Activated CD4-positive, CD25-positive, alpha-beta regulatory T cell treated with anti-CD3 and anti-CD28 coated beads, Interleukin-2, amount 50 U/mL, for 24 hours (primary cell): ENCODE measurements at places on chromosomes 1 and 21.
A peak's percentile ranks its signal among the peaks of the same experiment; 100 is the strongest.

GRCh38 chr1:27928216-27928954 lies 6.4 kb upstream of the SMPDL3B start:
- no peak for ATAC-seq

DNA sequence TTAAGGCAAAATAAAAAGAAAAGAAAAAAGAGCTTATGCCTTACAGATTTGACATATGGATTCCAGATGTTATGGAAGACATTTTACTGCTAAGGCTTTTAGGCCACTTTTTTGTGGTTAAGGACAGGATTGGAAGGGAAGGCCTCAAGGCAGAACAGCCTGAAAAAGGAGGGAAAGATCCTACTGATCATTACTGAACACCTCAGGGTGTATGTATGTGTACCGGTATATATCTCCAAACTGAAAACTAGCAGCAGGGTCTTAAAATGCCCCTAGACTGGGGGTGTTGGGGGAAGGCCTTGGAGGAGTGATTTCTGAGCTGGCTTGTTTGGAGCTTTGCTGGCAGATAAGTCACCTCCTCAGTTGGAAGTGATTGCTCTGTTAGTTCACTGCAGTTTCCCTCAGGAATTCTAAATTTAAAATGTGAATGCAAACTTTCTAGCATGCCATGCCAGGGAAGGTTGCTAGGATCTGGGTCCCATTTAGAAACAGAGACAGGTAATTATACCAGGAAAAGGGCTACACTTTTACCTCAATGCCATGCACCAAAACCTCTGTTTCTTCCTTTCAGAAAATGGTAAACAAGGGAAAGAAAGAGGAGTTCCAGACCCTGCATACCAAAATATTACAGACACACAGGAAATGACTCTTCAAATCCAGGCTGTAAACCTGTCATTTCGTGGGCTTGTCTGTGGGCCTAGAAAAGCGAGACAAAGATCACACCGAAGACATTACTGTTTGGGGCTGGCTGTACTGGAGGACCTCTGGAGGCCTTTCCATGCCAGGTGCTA lies 15.0 kb downstream of the C1orf52 start:
- no peak for ATAC-seq

DNA sequence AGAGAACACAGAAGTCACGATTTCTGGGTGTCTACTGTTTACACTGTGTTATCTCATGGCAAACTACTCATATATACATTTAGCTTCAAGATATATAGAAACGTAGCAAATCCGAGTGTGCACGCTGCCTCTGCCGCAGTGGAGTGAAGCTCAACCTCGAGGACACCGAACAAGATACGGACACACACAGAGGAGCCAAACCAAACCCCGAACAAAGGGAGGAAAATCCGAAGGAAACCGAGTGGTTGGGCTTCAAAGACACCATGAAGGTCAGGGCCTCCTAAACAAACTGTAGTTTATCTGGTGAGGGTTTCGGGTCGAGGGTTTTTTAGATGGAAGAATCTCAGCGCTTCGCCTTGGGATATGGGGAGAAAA lies 34.5 kb downstream of the SLC45A1 start:
- no peak for ATAC-seq

GRCh38 chr21:35932232-35932911 lies 128.0 kb downstream of the SETD4 start:
- peak; percentile 64 for ATAC-seq

GRCh38 chr21:41900401-41900800 lies 21.3 kb upstream of the PRDM15 start:
- no peak for ATAC-seq

DNA sequence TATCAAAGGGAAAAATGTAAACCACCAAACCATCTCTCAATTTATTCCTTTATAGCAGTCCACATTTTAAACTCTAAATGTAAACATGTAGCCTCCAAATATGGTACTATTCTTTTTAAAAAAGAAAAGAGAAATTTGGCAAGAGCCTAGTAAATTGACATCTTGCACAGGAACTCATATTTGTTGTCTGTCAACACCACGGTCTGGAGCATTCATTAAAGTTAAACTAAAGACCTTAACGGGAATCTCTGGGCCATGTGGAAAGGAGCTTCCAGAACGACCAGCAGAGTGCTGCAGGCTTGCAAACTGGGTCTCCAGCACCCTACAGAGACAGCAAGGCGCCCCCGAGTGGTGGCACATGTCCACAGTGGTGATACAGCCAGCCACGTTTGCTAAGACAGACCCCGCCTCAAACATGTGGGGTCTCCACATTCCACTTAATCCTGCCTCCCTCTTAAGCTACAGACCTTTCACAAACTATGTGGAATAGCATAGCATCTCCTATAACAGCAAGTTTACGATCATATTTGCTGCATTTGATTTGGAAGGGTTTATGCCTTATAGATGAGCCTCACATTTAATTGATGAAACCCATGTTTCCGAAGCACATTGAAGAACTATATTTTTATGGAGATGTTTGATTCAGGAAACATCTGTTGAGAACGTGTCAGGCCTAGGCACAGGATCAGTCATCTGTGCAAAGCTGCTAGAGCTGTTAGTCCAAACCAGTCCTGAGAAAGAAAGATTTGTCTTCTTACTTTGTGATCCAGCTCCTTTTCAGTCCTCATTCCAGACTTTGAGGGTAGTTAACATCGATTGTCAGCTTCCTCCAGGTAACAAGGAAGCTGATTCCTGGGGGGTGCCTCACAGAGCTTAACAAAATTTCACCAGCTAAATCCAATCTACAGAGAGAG lies 96.4 kb upstream of the BACE2 start:
- ATAC-seq: no peak

DNA sequence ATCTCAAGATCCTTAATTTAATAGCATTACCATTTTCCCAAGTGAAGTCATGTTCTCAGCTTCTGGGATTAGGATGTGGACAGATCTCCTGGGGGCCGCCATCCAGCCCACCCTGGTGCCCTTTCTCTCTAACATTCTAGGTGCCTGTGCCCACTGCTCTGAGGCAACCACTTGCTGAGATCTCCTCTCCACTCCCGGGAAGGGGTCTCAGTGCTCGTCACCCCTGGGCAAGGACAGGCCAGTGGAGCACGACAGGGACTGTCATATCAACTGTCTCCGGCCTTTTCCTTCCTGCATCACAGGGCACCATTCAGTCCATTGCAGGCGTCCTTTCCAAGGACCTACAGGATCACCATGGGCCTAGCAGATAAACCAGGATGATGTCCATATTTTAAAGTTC lies 304.8 kb downstream of the AJAP1 start:
- ATAC-seq: no peak

DNA sequence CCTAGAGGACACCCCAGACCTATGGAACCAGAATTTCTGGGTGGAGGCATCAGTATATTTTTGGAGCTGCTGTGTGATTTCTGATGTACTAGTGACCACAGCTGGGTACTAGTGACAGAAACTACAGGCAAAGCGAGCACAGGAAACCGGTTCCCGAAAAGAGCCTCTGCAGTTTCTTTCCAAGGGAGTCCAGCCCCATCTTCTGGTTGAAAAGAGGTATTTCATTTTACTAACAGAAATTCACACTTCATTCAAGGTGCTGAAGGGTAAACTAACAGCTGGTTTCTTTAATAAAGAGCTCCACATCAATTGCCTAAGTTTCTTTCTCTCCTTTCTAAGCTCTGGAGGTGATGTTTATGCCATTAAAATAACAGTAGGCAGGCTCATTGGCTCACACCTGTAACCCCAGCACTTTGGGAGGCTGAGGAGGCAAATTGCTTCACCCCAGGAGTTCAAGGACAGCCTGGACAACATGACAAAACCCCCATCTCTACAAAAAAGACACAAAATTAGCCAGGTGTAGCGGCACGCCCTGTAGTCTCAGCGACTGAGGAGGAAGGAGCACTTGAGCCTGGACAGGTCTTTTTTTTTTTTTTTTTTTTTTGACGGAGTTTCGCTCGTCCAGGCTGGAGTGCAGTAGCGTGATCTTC lies 22.0 kb downstream of the THAP3 start:
- ATAC-seq: peak; percentile 36

DNA sequence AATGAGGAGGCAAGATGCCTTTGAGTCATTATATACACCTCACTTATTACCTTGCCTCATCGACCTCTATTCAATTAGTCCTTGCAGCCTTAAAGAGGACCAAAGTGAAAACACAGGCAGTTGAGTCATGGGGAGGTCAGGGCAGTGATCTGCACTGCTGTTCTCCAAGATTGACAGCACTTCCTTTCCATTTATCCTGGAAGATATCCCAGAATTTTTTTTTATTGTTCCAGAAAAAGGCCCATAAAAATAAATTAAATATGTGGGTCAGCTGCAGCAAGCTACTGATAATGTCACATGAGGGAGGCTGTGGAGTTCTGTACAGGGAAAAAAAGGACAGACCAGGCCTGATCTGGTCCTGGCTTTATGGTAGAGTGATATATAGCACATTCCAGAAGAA lies 33.2 kb upstream of the CDC42BPA start:
- no peak for ATAC-seq

- ATAC-seq: no peak
Measured at GRCh38 chr1:41952208-41952607, 33.5 kb upstream of the HIVEP3 start.

DNA sequence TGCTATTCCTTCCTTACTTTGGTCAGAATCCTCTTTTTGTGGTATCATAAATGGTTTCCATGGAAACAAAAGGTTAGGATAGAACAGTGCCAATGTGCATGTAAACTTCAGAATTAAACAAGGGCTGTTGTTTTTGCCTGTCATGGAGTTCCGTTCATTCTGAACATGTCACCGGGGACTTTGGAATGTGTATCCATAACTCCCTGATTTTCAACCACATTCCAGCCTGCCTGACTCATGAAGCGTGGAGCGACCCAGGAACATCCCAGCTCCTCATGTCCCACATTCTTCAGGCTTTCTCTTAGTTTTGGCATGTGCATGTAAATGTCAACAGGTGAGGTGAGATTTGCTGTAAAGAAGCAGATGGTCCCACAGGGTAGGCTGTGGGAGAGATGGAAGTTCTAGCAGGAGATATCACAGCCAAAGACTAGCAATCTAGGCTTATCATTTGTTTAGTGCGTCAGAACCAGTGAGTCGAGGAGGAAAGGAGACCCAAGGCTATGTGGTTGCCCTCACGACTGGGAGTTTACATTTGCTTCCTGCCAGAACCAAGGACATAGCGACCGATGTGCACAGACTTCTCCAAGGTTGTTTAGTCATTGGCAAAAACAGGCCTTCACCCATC lies 23.0 kb upstream of the DNAJC11 start:
- ATAC-seq: no peak

- ATAC-seq: no peak
Measured at GRCh38 chr1:220891224-220892085, 12.2 kb downstream of the HLX start.

DNA sequence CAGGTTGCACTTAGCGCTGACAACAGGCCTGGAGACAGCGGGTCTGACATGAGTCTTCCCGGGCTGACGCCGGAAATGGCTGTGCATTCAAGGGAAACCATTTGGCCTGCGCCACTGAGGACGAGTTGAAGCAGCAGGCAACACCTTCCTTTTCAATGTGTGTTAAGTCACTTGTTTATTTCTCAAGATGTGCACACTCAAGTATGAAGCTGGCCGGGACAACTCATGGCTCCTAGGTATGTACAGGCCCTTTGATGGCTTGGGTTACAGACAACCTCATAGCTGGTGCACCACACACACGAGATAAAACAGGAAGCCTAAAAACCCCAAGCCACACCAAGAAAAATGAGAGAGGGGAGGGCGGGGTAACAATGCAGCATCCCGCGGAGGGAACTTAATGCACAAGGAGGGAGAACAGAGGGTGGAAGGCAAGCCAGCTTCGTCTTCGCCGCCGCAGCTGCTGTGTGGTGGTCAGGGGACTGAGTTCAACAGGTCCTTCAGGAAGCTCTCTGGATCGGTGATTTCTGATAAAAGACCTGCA lies 118.0 kb upstream of the IFFO2 start:
- peak; percentile 89 for ATAC-seq

- no peak for ATAC-seq
Measured at GRCh38 chr1:107926436-107927080, 38.4 kb downstream of the VAV3 start.

DNA sequence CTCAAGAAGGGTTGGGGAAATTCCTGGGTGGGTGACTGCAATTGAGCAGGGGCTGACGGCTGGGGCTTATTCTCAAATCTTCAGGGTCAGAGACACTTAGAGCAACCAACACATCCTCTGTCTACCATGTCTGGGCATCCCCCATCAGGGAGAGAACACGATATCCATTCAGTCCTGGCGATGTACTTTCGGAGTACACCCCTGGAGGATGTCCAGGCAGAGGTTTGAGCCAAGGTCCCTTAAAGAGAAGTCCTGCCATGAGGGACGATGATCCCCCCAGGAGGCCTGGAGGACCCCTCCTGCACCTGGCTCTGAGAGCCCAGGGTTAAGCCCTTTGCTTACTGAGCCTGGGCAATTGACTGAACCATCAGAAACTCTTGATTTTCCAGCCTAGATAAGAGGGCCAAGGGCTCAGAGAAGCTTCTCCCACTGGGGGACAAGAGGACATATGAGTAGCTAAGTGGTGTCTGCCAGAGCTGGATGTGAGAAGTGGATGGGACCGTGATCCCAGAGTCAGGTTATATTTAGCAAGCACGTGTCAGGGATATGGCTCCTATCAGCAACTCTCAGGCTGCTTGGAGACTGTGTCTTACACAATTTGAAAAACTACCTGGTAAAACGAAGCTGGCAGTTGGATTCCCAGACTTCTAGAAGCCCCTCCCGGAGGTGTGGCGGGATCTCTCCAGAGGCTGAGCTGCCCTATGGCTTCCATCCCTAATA lies 253.3 kb upstream of the VAMP3 start:
- ATAC-seq: no peak

DNA sequence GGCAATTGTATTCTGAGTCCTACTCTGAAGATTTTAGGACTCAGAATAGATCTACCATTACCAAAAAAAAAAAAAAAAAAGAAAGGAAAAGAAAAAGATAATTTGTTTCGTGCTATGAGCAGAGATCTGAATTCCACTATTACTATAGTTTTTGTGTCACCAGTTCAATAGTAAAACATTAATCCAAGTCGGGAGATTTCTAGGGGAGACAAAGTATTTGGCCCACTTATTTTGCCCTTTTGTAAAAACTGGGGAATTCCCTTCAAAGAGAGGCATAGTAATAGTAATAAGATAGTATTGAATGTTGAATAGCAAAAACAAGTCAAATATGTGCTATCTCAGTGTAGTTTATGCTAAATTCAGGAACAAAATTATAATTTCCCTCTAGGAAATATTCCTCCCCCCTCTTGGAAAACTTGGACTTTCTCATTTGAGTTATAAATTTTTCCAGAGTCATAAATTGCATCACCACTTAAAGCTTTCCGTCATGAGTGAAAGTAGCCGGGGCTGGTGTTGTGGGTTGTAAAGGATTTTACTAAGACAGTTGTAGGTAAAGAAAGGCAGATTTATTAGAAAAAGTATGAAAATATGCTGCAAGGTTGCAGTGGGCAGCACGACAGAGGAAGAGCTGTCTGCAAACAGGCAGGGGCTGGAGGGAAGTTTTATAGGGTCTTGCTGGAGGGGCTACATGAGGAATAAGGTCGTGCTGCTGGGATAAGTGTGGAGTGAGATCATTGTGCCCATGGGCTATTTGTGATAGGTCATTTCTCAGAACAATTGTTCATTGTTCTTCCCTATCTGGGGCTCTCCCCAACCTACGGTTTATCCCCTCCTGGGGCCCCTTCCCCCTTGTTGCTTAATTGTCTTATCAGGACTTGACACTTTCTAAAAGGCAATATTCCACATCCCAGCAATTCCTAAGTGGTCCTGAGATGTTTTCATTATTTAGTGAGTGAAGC lies 1009.9 kb downstream of the PLA2G4A start:
- no peak for ATAC-seq
